AG04449 (cell line): ENCODE measurements at places on chromosomes 16 and 17.

GRCh38 chr16:31010585-31011325, at the start of gene STX1B:
Gene STX1B (minus strand): TSS chr16:31010638. CDS start chr16:31010396, 242 bp downstream.
- DNase-seq, result no peak

DNA sequence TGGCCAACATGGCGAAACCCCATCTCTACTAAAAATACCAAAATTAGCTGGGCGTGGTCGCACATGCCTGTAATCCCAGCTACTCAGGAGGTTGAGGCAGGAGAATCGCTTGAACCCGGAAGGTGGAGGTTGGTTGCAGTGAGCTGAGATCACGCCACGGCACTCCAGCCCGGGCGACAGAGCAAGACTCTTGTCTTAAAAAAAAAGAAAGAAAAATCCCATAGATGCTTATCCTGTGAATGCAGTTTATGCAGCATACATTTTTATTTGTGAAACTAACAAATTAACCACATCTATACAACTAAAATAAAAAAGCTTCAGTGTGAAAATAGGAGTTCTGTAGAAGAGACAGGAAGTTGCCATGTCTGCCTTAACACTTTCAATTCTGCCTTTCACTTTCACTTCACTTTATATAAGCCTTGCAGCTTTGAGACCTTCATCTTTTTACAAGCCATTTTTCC, 7.1 kb downstream of the IGSF6 start:
- no peak for DNase-seq

- DNase-seq, result no peak
These were observed 1.4 kb downstream of the NOTUM start for GRCh38 chr17:81959362-81960129.

DNA sequence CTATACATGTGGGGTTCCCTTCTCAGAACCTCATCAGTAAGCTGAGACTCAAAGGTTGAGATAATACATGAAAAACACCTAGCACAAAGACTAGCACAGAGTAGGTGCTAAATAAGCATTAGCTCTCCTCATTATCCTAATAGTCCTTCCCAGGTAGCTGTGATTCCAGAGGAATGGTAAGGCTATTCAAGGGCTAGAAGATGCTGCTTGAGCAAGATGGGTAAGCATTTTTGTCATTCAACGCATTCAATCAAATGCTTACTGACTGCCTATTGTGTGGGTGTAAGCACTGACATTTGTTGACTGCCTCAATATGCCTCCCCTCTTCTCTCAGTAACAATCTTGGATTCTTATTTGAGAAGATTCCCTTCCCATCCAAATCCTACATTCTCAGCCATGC, 4.0 kb downstream of the SUPT4H1 start:
- DNase-seq, result no peak

GRCh38 chr16:28596115-28596630, 677 bp downstream of the SULT1A2 start:
- no peak for DNase-seq

GRCh38 chr16:50643192-50643591, 37.9 kb downstream of the SNX20 start:
- DNase-seq, result no peak

DNA sequence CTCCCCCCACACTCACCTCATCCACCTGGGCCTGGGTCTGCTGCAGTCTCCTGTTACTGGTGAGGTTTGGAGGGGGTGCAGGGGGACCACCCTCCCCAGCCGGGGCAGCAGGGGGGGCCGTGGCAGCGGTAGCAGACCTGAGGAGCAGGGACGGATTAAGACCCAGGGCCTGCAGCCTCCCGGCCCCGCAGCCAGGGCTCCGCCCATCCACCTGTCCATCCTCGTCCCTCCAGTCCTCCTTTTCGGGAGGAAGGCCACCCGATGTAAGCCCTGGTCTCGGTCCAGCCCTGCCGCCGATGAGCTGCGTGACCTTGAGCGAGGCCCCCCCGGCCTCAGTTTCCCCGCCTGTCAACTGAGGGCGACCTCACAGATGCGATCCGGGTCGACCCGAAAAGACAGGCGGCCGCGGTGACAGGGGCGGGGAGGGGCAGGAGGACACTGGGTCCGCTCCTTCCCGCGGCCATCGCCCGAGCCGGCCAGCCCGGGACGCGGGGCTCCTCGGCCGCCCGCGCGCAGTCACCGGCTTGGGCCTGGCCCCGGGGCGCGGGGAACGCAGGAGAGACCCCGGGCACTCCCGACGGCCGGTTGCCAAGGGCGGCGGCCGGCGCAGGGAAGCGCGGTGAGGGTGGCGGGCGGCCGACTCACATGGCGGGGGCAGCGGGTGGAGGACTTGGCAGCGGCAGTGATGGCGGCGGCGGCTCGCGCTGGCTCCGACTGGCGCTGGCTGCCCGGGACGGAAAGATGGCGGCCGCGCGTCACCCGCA, at the start of gene VAMP2:
TSS of gene VAMP2 (minus strand) at position 716 of the 764 bp plus-strand sequence. CDS start at position 647, 69 bp downstream.
- no peak for DNase-seq

DNA sequence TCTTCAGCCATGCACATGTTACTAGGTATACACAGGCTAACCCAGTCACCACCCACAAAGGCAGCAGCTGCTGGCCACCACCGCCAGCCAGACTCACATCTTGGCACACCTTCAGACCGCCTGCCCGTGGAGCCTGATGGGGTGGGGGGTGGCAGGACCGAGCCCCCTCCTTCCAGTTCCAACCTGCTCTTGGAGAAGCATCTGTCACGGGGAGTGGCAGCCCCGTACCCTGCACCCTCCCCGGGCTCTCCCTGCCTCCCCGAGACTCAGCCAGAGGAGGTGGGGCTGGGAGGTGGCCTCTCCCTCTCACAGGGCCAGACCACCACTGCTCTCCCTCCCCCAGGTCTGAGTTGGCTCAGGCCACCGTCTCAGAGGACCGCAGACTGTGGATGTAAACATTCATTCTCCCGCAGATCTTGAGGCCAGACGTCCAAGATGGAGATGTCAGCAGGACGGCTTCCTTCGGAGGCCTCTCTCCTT, 11.3 kb upstream of the RBFOX3 start:
- DNase-seq, result no peak

DNA sequence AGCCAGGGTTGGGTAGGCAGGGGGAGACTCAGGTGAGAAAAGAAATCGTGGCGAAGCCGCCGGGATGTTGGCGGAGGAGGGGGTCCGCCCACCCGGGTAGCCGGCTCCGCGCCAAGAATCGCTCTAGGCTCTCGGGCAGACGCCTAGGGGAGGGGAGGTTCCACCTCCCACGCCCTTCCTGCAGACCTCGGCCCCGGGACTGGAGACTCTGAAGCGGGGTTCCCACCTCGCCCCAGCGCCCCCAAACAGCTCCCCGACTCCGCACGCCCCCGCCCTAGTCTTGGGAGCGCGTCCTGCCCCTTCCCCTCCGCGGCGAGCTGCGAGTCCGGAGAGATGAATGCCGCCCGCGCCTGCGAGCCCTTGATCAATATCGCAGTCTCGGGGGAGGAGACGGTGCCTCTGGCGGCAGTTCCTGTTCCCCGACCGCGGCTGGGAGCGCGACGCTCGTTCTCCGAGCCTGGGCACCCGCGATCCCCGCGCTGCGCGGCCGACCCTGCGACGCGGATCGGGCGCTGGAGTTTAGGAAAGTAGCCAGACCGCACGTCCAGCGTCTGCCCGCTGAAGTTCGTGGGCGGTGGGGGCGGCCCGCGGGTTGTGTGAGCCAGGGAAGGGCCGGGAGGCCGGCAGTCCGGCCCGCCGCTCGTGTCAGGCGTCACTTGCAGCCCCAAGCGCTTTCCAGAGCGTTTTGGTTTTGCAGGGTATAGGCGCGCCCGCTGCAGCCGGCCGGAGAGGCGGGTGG, 790 bp downstream of the CRHR1 start:
- no peak for DNase-seq
